ENCODE measurements at places on chromosomes 12 and 14.

DNA sequence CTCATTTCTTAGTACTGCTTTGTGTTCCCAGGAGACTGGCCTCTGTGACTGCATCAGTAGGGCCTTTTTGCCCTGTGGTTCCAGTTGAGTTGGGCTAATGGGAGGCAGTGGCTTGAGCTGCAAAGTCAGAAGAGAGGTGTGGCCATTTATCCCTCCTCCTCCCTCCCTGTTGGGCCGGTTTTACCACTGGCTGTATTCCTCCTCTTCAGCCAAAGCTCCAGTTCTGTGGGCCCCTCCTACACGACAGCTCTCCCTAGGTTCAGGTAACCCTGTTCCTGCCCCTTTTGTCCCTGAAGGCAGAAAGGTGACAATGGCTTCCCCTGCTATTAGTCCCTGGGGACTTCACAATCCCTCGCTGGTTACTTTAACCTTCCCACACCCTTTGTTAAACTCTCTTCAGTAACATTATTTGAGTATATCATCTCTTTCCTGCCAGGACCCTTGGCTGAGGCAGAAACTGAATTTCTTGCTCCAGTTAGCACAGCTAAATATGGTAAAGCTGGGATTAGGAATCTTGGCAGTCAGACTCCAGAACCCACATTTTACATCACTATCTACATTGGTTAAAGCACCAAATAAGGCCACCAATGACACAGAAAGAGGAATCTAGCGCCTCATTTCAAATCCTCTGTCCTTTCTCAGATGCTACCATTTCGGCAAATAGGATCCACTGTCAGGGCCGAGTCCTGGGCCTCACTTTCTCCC lies 121.9 kb upstream of the SLC35F4 start:
- no peak for DNase-seq

- no peak for DNase-seq
These were observed 158.7 kb downstream of the DACT1 start for GRCh38 chr14:58796242-58797009.

DNA sequence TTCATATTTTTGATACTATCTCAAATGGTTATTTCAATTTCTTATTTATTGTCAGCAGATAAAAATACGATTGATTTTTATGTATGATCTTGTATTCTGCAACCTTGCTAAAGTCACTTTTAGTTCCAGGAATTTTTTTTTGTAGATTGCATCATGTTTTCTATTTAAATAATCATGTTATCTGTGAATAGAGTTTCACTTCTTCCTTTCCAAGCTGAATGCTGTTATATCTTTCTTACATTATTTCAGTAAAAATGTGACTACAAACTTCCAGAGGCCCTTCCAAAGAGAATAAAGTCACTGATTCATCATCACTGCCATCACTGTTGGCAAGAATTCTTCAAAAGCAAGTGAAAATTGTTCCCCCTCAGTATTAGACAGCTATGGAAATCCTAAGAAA lies 104.7 kb upstream of the RAP1B start:
- DNase-seq, result no peak

GRCh38 chr14:44453433-44454171 lies 53.5 kb downstream of the FSCB start:
- DNase-seq, result no peak

DNA sequence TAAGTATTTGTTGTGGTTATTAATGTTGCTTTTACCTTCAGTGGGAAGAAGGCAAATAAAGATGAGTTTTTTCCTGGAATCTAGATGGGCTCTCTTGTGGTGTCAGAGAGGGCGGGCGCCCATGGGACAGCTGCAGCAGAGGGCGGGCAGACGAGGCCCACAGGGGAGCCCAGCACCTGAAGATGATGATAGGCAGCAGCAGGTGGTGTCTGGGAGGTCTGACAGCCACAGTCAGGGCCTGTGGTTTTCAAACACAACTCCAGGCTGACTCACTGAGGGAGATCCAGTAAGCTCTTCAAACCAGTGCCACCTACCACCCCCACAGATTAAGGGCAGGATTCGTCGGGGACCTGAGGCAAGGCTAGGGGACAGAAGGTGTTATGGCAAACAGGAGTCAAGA lies 42.8 kb downstream of the NKX2-1 start:
- no peak for DNase-seq

- DNase-seq, result no peak
These were observed 11.6 kb downstream of the AHSA1 start for GRCh38 chr14:77469539-77469938.

GRCh38 chr14:101823511-101824120 lies 62.1 kb downstream of the PPP2R5C start:
- no peak for DNase-seq

- no peak for DNase-seq
These were observed 1.9 kb downstream of the PRKD1 start for GRCh38 chr14:29925736-29926135.

Data from D721Med (cell line).